ENCODE measurements at places on chromosomes 4 and X.
A peak's percentile ranks its signal among the peaks of the same experiment; 100 is the strongest.

DNA sequence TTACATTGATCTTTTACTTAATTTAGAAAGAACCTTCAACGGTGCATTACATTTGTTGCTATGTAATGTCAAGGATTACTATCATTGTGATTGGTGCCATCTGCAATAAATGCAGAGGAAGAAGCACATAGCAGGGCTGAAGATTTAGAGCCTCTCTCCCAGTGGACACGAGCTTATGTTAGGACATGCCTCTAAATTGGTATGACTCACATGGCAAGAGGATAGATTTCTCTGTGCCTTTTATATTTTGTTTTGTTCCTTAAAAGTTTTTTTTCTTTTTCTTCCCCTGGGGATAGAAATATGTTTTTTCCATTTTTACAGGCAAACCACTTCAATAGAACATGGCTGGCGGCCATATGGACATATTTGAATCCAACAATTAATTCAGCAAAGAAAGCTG lies 205.0 kb upstream of the HAND2 start:
- no peak for DNase-seq

- DNase-seq = no peak
Observed at GRCh38 chr4:145886871-145887240, 51.8 kb downstream of the ZNF827 start.

- DNase-seq = no peak
Observed at GRCh38 chr4:15668566-15669435, 12.8 kb upstream of the FAM200B start.

DNA sequence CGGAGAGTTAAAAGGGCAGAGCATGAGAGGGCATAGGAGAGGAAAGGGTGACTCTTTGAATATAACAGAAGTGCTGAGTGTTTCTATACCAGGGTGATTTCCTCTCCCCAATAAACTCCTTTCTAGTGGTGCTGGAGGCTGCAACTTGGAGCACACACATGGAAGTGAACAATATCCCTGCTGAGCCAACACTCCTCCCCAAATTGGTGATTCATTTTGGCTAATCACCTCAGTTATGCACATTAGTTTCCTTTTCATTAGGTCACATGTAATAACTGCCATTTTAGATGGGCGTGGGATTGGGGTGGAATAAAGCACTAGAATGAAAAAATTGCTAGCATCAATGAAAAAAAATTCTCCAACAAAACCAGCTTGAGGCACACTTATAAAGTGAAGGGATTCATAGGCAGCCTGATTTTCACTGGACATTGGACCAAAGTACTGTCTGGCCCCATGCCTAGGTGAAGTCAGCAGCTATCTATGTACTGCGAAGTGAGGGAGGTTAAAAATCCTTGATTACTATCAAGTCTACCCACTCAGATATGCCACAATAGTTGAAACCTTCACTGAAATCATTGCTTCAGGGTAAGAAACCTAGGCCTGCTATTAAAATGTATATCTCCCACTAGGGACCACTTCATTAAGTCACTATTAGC lies 174.0 kb downstream of the GLUD2 start:
- no peak for DNase-seq

- DNase-seq = no peak
Observed at GRCh38 chr4:7660176-7661039, 225.7 kb upstream of the PSAPL1 start.

DNA sequence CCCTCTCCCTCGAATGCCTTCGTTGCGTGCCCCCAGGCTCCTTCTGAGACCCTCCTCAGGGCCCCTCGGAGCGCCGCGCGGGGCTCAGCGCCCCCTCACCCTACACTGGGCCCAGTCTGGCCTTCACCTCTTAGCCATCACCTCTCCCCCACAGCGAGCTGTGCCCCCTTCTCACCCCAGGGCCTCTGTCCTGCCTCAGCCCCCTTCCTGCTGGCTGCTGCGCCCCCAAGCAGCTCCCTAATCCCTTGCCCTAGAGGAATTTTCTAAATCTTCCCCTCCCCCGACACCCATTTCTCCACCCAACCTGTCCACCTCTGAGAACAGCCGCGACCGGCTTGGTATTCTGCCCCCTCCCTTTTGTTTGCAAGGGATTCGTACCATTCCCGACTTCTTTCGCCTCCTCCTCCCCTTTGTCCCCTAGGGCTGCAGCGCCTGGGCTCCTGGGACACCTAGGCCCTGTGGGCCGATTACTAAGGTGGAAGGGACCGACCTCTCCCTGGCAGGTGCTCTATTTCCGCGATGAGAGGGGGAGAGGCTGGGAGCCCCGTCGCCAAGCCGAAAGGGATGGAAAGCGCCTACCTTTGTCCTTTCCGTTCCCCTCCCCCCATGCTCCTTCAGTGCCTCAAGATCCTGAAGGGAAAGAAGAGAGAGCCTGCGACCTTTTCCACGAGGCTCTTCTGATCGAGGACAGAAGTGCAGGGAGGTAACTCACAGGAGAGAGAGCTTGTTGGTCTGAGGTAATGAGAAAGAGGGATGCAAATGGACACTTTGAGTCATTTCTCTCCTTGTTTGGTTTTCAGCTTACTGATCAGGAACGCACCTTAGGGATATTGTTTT lies 10.9 kb downstream of the DLG3 start:
- peak; percentile 63 for DNase-seq

DNA sequence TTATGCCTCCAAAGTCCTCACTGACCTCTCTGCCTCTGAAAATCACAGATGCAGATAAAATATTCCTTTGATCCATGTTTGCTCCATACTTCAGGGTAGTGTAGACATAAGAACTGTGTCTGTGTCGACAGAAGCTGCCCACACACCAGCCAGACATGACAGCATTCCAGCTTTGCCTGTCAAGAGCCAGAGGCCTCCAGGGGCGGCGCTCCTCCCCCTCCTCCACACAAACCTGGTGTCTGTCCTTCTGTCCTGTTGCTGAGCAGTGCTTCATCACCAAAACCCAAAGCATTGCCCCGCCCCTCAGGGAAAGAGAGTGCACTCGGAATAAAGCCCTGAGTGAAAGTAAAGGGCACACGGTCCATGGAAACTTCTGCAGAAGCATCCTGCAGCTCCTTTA lies 379.4 kb downstream of the FBXW7 start:
- DNase-seq = no peak

DNA sequence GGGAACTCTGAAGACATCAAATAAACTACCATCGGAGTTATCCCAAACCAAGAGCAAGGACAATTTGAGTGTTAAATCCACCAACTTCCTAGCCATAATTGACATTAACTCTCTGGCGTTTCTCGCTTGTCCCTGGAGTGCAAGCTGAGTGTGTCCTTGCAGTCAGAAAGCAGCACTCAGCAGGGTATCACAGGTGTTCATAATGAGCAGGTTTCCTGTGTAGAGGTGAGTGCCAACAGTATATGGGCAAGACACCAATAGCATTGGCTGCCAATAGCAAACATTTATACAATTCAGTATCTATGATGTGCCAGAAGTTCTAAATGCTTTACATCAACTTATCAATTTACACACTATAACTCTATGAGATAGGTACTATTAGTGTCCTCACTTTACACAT lies 11.2 kb downstream of the BLTP1 start:
- no peak for DNase-seq

GRCh38 chr4:77175201-77175611 lies 18.2 kb downstream of the CCNG2 start:
- no peak for DNase-seq

- DNase-seq = no peak
Observed at GRCh38 chr4:142267101-142267500, 579.0 kb downstream of the INPP4B start.

- DNase-seq = no peak
Observed at GRCh38 chr4:90840291-90840690, 713.1 kb downstream of the CCSER1 start.

DNA sequence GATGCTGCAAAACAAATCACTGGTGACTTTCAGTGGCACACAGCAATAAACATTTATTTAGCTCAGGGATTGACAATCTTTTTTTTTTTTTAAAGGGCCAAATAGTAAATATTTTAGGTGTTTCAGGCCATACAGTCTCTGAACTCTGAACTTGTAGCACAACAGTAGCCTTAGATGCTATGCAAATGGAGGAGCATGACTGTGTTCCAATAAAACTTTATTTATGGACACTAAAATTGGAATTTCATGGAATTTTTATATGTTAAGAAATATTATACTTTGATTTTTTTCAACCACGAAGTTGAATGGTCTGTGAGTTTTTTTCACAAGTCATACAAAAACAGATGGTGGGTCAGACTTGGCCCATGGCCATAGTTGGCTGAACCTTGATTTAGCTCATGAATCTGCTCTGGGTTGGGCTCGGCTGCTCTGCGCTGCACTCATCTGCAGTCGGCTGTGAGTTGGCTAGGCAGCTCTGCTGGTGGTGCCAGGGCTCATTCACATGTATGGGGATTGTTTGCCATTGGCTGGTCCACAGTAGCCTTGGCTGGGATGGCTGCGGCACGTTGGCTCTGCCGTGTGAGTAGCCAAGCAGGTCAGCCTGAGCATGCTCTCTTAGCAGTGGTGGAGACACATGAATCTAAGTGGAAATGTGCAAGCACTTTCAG lies 231.7 kb upstream of the PGRMC2 start:
- no peak for DNase-seq

DNA sequence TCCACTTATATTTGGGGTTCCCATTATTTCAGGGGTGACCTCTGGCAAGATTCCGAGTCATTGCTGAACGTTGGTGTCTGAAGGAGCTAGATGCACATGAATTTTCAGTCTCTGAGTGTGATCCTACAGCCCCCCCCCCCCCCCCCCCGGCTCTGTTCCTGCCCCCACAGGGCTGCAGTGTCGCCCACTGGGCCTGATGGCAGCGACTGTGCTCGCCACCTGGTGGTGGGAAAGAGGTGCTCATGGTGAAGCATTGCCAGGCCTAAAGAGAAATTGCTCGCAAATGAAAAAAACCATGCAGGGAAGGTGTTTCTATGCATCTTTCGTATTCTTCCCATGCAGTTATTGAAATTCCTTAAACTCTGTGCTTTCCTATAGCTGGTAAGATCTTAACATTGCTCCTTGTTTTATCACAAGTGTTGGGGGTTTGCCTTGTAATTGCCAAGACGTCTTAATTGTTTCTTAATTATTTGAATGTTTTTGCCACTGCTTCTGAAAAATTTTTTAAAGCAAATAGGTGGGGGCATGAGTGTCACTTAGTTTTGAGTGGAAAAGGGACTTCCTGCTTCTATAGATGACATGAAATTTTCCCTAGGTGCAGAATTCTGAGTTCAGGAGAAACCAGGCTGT lies 63.2 kb downstream of the CLDN22 start:
- peak; percentile 79 for DNase-seq

- DNase-seq = no peak
Observed at GRCh38 chrX:110428144-110428543, 69.5 kb downstream of the RTL9 start.

DNA sequence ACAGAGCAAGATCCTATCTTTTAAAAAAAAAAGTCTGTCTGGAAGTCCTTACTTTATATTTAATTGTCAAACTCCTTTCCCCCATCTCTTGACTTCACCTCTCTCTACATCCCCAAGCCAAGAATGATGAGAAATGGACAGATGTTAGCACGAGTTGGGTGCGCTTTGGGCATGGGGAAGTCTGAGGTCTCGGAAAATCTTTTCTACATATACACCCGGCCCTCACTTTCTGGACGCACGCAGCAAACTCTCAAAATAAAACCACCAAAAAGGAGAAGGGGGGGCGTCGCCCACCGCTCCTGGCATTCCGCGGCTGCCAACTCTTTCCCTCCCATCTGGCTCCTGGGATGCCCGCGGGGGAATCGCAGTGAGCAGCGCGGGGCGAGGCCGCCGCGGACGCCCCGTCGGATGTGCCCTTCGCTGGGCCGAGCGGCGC lies 756 bp downstream of the IGFBP7 start:
- DNase-seq = no peak

- no peak for DNase-seq
Observed at GRCh38 chr4:186619088-186619487, 63.7 kb upstream of the MTNR1A start.

- DNase-seq = no peak
Observed at GRCh38 chrX:24487571-24487970, 22.5 kb downstream of the PDK3 start.

DNA sequence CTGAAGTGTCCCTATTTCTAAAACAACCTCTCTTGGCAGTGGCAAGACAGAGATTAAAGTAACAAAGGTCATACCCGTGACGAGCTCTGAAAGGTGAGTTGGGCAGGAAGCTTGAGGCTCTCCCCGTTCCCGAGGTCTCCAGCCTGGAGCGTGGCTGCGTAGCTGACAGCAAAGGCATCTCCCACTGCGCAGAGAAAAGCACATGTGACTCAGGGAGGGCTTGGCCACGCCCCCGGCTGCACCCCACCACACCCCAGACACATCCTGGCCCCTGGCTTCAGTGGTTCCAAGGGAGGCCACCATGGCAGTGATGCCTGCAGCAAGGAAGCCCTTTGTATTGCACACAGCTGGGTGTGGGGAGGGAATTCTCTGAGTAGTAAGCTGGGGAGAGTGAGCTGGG lies 23.1 kb downstream of the EVC2 start:
- no peak for DNase-seq

- DNase-seq = no peak
Observed at GRCh38 chr4:172691552-172691951, 477.1 kb upstream of the GALNT7 start.

GRCh38 chrX:55546956-55547355 lies 57.3 kb upstream of the USP51 start:
- DNase-seq = no peak

DNA sequence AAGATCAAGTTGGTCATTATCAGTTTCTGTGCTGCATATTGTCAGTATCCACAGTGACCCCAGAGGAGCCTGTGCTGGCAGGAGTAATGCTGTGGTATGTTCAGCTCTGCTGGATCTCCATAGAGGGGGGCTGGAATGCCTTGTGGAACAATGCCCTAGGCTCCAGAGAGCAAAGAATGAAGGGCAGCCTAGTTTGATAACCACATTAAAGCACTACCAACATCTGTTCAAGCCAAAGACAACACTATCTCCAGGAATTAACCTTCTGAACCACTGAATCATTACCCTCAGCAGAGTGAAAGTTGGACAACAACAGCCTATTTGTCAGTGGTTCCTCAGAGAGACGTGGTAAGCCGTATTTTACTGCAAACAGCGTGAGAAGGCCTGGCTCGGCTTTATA lies 192.3 kb upstream of the CXorf66 start:
- DNase-seq = no peak
